Activated CD8-positive, alpha-beta memory T cell treated with anti-CD3 and anti-CD28 coated beads for 24 hours (primary cell): ENCODE measurements at places on chromosomes 2 and 18.

- no peak for DNase-seq
Observed at GRCh38 chr18:40875101-40875615, 1079.9 kb upstream of the PIK3C3 start.

DNA sequence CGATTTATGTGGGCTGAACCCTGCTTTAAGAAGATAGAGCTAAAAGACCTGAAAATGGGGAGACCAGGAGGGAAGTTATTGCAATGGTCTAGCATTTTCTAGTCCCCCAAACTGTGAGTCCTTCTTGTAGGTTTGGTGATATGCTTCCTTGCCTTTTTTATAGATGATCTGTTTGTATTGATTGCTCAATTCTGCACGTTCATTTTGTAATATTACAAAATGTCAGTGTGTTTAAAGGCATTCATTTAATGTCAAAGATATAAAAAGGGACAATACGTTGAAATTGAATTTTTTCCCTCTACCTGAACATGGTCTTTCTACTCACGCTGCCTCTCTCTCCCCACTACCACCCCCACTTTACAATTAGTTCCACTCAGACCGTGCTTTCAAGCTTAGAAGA is 5.6 kb upstream of the FIGN start:
- DNase-seq = no peak

DNA sequence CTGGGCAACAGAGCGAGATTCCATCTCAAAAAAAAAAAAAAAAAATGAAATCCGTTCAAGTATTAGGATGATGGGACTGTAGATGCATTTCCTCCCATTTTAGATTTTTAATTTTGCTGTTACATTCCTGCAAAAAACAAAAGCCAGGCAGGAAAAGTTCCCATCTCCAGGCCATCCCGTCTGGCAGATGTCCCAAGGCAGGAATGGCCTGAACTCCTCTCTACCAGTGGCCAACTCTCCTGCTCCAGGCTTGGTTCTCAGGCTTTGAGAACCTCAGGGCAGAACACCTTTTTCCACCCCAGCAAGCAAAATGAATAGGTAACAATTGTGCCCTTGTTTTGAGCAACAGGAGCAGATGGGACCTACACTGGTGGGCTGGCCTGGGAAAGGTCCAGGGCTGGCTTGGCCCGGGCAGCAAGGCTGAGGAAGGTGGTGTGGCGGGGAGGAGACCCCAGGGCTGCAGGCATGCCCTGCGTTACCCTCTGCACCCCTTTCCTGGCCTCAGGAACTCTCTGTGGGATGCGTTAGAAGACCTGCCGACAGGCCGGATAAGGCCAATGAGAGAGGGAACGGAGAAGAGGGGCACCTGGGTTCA is 86.0 kb downstream of the FAM210A start:
- DNase-seq = peak; percentile 44

DNA sequence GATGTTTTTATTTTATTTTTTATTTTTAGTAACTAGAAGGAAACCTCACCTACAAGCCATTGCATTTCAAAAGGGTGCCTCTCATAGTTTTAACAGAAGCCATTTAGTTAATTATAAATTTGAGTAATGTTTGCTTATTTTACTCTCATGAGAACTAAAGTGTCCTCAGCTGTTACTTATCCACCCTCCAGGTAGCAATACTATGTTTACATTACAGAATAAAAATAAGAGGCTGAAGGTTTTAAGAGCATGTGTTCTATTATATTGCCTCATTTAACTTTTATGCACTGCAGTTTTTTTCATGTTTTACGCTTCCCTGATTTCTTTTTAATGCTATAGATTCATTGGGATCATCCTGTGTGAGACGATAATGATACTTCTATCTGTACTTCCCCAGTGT is 235.5 kb downstream of the THSD7B start:
- DNase-seq = no peak

DNA sequence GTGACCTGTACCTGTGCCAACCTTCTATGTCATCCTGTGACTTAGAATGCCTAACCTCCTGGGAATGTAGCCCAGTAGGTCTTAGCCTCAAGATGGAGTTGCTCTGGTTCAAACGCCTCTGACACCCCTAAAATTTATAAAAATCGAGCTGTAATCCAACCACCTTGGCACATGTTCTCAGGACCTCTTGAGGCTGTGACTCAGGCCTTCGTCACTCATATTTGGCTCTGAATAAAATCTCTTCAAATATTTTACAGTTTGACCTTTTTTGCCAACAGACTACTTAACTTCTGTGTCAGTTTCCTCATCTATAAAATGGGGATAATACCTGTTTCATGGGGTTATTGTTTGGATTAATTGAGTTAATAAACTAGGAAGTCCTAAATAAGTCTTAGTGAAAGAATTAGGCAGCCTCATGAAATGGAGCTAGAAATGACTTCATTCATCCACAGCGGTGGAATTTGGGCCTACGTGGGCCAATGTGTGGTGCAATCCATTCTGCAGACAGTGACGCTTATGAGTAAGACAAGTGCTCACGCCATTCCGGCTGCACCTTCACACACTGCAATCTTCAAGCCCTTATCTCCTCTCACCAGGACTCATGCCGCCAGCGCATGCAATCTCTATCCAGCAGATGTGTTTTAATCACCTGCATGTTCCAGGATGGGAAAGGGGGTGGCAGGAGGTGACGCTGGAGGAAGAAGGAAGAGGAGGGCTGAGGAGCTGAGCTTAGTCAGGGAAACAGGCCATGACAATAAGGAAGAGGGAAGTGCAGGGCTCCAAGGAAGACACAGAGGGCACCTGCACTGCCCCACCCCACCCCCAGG is 2.0 kb upstream of the UBE2F start:
- no peak for DNase-seq

GRCh38 chr2:126850940-126851339 is 47.8 kb upstream of the TEX51 start:
- peak; percentile 24 for DNase-seq

GRCh38 chr18:41643427-41643826 is 311.6 kb upstream of the PIK3C3 start:
- no peak for DNase-seq

- no peak for DNase-seq
Observed at GRCh38 chr2:232234922-232235615, 143.5 kb upstream of the ALPP start.

DNA sequence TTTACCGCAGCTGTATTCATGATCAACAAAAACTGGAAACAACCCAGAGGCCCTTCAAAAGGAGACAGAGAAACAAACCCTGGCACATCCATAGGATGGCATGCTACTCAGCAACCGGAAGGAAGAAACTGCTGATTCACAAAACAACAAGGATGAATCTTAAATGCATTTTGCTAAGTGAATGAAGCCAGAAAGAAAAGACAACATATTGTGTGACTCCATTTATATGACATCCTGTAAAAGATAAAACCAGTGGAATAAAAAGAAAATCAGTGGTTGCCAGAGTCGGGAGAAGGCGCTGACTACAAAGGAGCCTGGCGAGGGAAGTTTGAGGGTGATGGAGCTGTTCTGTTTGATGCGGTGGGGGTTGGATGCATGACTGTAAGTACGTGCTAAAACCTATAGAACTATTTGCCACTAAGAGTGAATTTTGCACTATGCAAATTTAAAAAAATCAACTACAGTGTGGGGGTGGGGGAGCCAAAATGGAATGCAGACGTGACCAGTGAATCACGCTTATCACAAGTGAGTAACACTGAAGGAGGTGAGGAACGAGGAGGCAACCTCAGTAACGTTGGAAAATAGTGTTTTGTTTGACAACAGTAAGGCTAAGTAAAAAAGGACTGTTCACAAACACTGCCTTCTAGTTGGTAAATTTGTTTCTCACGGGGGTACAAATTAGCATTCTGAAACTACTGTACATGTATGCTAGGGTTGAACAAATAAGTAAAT is 108.9 kb downstream of the INHBB start:
- no peak for DNase-seq

GRCh38 chr2:204203704-204204103 is 267.1 kb downstream of the ICOS start:
- no peak for DNase-seq

GRCh38 chr18:42351455-42351854 is 396.4 kb downstream of the PIK3C3 start:
- no peak for DNase-seq

GRCh38 chr2:54569745-54570301 is 113.7 kb downstream of the SPTBN1 start:
- DNase-seq = no peak

GRCh38 chr2:171327043-171327496 is 106.7 kb downstream of the METTL8 start:
- no peak for DNase-seq

GRCh38 chr2:70035344-70035844 is 51.9 kb upstream of the PCBP1 start:
- no peak for DNase-seq

GRCh38 chr2:122749405-122749804 is 994.0 kb downstream of the TSN start:
- DNase-seq = no peak

DNA sequence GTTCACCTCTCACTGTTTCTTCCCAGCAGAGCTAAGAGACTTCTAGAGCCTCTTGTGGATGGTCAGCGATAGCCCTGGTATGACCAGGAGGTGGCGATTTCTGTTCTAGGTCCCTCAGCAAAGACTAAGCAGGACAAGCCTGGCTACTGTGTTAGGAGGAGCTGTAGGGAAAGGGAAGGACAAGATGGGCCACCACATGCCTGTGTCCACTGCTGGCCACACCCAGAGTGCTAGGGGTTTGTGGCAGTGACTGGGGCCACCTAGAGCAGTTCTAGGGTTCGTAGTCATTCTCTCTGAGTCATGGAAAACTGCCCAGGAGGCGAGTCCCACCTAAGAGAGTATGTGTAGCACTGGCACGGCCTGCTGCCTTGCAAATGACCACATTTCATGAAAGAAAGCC is 179.4 kb downstream of the ALPK2 start:
- no peak for DNase-seq

GRCh38 chr2:127255146-127255545 is 35.0 kb upstream of the CYP27C1 start:
- DNase-seq = no peak

GRCh38 chr2:112754564-112754963 is 9.8 kb downstream of the CKAP2L start:
- no peak for DNase-seq

DNA sequence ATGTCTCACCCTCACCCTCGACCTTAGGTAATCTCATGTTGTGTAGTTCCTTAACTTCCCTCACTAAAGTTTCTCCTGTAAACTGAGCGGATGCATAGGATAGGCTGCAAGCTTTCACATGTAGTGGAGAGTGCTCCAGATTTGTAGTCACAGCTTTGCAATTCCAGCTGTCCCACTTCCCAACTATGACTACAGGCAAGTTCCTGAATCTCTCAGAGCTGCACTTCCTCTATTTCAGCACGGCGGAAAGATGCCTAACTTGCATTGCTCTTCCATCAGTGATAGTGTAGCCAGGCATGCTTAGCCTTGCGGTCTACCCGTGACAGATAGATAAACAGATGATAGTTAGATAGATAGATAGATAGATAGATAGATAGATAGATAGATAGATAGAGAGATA is 183.1 kb upstream of the CCDC68 start:
- DNase-seq = no peak

GRCh38 chr2:140990416-140990815 is 1140.4 kb downstream of the LRP1B start:
- DNase-seq = no peak

- DNase-seq = no peak
Observed at GRCh38 chr2:143217512-143218115, 88.4 kb downstream of the ARHGAP15 start.

DNA sequence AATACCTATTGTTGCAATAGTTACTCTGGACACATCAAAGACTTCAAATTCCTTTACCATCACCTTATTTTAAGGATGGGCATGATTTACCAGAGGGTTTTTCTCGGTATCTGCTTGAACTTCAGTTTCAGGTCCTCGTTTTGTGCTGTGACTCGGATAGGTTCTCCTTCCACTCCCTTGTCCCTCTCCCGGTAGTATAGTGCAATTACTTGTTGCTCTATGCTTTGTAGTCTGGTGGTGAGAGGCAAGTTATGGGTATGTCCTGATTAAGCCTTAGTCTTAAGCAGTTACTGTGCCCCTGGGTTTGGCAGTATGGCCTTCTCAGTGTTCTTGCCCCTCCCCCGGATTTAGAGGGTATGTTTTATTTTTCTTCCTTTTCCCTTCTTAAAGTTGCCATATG is 96.6 kb downstream of the RHBDD1 start:
- no peak for DNase-seq

DNA sequence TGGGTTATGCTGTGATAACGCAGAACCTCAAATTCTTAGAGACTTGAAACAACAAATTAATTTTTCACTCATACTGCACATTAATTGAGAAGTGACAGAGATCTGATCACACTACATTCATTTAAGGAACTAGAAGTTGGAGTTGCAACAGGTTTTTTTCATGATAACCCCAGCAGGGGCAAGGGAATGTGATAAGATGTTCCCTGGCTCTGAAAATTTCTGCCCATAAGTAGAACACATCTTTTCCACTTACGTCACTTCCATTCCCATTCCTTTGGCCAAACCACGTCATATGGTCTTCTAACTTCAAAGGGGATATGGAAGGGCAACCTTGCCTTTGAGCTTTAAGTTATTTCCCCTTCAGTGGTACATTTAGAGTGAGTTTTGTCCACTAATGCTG is 29.7 kb upstream of the PSME4 start:
- no peak for DNase-seq

DNA sequence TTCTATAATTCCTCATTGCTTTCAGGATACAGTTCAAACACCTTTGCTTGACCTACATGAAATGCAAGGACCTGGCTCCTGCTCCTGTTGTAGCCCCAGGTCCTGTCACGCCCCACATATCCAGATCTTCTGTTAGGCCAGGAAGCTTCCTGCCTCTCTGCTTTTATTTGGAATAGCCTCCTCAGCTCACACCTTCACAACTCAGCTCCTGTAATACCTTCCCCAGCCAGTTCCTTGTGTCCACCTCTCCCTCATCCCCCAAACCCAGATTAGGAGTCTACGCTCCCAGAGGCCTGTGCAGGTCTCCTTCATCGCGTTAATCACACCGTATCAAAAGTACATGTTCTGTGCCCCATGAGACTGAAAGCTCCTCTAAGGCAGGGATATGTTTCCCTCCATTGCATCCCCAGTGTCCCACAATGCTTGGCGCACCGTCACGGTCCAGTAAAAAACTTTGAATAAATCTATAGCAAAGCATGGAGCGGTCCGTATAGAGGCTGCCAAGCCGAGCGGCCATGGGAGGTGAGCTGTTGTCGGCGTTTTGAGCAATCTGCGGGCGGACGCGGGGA is 371 bp downstream of the MDH1B start:
- DNase-seq = no peak

DNA sequence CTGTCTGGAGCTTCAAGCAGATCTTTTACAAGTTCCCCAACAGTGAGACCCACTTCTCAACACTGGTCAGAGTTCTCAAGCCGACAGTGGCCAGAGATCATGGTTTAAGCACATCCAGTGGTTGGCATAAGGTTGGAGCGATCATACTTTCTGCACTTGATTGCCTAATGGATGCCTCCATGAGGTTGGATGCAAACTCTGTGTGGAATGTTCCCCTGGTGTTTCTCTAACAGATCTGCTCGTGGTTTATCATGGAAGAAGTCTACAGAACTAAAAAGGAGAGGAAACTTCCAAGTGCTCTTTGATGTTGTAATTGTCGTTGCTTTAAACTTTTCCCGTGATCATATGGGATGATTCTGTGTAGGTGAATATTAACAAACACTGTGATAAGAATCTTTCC is 60.7 kb downstream of the SH3RF3 start:
- DNase-seq = peak; percentile 15
